ENCODE measurements at places on chromosomes 12 and 14.

DNA sequence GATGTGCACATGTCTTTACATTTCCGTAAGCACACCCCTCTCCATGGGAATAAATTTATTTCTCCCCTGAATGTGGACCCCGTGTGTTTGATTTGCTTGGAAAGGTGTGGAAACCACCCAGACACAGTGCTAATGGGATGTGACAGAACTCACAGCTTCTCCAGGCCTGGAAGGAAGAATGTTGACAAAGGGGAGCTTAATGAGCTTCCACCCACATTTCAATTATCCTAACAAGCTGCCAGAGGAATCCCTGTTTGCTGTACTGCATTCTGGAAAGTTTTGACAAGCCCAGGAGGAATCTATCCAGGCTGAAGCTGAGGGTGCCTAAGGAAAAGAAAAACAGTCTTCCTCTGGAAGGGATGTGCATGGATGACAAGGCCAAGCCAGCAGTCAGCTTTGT is 51.2 kb upstream of the CCDC60 start:
- DNase-seq = no peak

DNA sequence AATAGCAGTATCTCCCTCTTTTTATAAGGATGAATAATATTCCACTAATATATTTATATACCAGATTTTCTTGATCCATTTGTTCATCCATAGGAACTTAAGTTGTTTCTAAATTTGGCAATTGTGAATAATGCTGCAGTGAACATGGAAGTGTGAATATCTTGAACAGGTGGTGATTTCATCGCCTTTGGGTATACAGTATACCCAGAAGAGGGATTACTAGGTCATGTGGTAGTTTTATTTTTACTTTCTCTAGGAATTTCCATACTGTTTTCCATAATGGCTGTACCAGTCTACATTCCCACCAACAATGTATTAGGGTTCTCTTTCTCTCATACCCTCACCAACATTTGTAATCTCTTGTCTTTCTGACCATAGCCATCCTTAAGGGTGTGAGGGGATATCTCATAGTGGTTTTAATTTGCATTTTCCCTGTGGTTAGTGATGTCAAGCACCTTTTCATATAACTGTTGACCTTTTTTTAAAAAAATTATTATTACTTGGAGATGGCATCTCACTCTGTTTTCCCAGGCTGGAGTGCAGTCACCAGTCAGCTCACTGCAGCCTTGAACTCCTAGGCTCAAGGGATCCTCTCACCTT is 20.5 kb downstream of the PPHLN1 start:
- DNase-seq = no peak

- DNase-seq = no peak
These were observed 123.1 kb downstream of the GALC start for GRCh38 chr14:87869619-87870583.

DNA sequence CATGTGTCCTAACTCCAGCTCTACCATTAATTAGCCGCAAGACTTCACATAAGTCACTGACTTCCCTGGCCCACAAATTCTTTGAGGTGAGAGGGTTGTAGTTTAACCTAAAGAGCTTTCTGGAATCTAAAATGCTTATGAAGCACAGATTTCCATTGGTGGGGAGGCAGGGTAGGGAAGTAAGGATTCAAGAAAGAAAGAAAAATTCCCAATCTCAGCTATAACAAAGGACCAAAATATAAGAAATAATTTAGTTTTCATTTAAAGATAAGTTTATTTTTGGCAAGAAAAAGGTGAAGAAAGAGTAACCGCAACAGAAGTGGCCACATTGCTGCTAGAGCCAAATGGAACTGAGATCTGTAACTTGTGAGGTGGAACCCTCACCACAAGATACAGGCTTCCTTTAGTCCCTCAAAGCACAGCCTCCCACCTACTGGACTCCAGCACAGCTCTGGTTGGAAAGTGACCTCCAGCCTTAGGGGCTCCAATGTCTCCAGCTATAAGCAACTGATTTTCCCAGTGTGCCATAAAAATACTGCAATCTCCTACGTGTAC is 23.6 kb downstream of the DAD1 start:
- no peak for DNase-seq

DNA sequence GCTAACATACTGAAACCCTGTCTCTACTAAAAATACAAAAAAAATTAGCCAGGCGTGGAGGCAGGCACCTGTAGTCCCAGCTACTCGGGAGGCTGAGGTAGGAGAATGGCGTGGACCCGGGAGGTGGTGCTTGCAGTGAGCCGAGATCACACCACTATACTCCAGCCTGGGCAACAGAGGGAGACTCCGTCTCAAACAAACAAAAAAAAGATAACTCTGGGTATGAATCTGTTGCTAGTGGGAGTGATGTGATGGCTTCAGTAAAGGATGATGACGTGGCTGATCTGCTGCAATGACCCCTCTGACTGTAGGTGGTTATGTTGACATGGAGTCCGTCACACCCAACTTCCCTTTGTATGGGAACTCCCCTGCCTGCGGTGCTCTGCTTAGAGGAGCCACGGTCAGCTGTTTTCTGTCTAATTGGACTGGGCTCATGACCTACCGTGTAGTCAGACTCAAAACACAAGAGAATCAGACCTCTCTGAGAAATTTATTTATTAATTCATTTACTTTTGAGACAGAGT is 59.1 kb upstream of the MED13L start:
- peak; percentile 48 for DNase-seq

DNA sequence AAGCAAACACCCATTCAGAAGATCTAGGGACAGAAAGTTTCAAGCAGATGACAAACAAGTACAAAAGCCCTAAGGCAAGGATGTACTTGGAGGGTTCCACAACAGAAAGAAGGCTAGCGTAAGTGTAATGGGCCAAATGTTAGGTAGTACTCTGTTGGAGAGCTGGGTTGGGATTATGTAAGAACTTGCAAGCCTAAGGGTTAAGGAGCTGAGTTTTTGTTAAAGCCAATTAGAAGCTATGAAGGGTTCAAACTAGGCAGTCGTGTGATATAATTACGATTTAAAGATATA is 41.4 kb downstream of the HECTD1 start:
- DNase-seq = no peak

- DNase-seq = peak; percentile 77
These were observed 65.4 kb downstream of the TAOK3 start for GRCh38 chr12:118307069-118307954.
